Mammary microvascular endothelial cell (primary cell): ENCODE measurements at places on chromosomes 4 and X. TPM values are rescaled to one million over a fixed set of nuclear protein-coding genes. Genes with fewer than 3 reads are reported as not detected.

Gene BCORL1
- 1.5 and 2.5 TPM in 2 replicates for total RNA-seq

Gene MAP3K15
- total RNA-seq: 0.05 TPM in 1 of 2 replicates, not detected in the other

Gene LAS1L
- 26.8 and 34.2 TPM in 2 replicates for total RNA-seq

Gene KCNE5
- total RNA-seq: 0.34 and 0.87 TPM in 2 replicates

Gene CXCL13
- not detected in 2 replicates for total RNA-seq

Gene MOB1B
- total RNA-seq: 8.2 and 10.3 TPM in 2 replicates
